ENCODE measurements at places on chromosomes 11 and 22. TPM values are rescaled to one million over a fixed set of nuclear protein-coding genes. Genes with fewer than 3 reads are reported as not detected.

The KBTBD3 gene
- 4.2 TPM for total RNA-seq

The RFPL2 gene
- not detected for total RNA-seq

The MMP8 gene
- 0.37 TPM for total RNA-seq

The P2RY2 gene
- total RNA-seq, result not detected

The DNHD1 gene
- total RNA-seq, result 3.5 TPM

The B3GAT1 gene
- 0.45 TPM for total RNA-seq

The APOC3 gene
- total RNA-seq, result not detected

The ARHGAP42 gene
- total RNA-seq, result 8.8 TPM

The ZNF202 gene
- total RNA-seq, result 9.7 TPM

The NCAM1 gene
- total RNA-seq, result 24.2 TPM

The DBX1 gene
- not detected for total RNA-seq

The SNX32 gene
- total RNA-seq, result not detected

Data from HT1080 (cell line).